LHCN-M2 (cell line): ENCODE measurements at places on chromosomes 3 and 15.

DNA sequence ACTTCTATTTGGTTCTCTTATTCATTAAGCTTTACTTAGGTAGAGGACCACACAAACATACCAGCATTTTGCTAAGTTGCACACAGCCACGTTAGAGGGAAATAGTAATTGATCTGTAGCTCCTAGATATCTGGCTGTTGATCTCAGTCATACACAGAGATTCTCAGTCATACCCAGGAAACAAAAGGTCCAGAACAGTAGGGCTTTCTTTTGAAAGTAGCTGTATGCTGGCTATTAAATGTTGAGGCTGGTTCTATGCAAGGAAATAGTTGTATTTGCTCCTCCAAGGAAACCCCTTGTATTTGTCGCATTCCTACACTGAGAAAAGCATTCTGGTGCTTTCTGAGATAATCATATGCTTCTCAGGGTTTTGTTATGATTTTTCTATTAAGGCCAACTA is 523.8 kb downstream of the SOX2 start:
- DNase-seq, result no peak

DNA sequence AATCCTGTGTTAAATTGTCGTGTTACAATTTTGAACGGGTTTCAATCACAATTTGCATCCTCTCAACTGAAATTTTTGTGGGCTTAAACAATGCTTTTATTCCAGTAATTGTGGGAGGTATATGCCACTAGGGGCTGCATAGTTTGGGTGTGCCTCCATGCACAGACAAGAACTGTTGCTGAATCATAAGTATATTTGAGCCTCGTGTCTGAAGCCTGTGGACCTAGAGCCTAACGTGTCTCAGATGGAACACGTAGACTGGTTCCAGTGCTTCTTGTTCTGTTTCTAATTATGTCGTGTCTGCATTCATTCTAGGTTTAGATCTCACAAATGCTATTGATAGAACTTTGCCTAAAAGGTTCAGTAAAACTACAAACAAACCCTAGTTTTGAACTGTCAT is 363.4 kb downstream of the RBMS3 start:
- DNase-seq, result peak; percentile 44

DNA sequence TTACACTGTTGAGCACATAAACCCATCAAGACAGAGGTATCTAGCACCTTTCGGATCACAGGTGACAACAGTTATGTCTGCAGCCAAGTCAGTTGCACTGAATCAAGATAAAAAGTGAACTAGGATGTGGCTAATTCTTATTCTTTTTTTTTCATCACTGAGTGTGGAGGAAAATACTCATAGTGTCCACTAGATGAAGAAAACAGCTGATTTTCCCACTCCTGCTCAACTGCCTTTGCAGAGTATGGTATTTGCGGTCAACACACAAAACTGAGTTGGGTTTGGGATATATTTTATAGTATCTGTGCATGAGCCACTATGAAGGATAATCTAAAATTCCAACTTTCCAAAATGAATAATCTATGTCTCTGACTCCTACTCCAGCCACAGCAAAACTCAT is 32.5 kb downstream of the IL17RD start:
- no peak for DNase-seq

GRCh38 chr3:128801779-128802380 is 75.9 kb downstream of the RAB7A start:
- no peak for DNase-seq

DNA sequence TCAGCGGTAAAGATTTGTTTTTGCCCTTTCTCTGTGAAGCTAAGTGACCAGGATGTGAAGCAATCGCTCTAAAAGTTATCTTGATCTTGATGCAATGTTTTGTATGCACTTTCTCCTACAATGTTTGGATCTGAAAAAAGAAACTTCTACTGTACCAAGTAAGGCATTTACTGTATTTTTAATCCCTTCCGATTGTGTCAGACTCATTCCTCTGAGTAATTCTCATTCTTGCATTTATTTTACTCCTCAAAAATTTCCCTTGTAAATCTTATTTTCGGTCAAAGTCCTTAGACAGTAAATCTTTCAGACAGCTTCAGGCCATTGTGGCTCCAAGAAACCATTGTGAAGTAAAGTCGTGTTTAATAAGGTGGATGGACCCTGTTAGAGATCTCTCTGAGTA is 141.9 kb downstream of the TP63 start:
- DNase-seq, result peak; percentile 16

DNA sequence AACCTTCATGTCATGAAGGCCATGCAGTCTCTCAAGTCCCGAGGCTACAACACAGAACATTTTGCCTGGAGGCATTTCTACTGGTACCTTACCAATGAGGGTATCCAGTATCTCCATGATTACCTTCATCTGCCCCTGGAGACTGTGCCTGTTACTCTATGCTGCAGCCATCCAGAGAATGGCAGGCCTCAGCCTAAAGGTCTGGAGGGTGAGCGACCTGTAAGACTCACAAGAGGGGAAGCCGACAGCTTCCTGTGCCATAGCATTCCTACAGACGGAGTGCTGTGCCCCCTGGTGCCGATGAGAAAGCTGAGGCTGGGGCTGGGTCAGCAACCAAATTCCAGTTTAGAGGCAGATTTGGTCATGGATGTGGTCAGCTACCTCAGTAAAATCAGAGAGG is 51.3 kb upstream of the CADPS start:
- no peak for DNase-seq

- DNase-seq, result no peak
Observed at GRCh38 chr15:88821993-88822392, 18.8 kb downstream of the ACAN start.

DNA sequence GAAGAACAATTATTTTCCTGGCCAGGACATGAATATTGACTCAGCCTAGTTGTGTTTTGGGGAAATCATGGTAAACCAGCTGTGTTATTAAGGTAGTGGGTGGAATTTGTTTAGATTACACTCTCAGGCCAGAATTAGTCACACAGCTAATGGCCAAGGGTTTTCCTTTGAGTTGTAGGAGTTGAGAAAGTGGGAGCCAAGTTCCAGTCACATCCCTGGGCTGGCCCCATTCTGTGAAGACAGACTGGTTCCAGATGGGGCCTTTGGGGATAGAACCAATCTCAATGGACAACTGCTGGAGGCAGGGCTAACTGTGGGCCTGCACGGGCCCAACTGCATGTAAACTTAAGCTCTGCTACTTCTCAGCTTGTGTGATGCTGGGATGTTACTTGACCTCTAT is 1.4 kb upstream of the RASL12 start:
- DNase-seq, result no peak

DNA sequence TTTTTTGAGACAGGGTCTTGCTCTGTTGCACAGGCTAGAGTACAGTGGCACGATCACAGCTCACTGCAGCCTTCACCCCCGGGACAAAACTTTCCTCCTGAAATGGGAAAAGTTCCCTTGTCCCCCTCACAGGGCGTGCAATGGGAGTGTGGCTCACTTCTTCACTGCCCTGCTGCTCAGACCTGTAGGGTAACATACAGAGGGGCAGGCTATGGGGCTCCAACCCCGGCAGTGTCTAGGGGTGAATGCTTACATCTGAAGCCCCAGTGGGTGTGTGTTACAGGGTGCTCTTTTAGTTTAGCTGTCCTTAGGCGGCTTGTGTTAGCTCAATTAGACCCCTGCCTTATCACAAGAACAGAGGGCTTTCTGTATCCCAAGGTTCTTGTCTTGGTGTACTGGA is 157.3 kb downstream of the RBPMS2 start:
- no peak for DNase-seq

GRCh38 chr3:59790241-59790640 is 740.4 kb upstream of the CFAP20DC start:
- no peak for DNase-seq

DNA sequence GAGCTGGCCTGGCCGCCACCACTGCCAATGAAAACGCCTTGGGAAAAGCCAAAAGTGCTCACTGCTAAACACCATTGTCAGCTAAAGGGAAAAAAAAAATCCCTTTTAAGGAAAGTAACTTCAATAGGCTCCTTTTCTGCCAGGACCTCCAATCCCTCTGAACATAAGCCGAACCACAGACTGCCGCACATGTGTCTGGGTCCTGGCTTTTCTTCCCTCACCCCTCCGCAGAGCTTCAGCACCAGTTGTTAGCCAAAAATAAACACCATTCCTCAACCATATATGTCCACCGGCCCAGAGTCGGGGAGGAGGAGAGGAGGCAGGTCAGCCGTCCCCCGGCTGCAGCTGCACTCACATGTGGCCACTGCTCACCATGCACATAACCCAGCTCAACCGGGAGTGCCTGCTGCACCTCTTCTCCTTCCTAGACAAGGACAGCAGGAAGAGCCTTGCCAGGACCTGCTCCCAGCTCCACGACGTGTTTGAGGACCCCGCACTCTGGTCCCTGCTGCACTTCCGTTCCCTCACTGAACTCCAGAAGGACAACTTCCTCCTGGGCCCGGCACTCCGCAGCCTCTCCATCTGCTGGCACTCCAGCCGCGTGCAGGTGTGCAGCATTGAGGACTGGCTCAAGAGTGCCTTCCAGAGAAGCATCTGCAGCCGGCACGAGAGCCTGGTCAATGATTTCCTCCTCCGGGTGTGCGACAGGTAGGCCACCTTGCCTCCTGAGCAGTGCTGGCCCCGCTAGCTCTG is at the start of gene FBXL22:
Gene FBXL22 (plus strand): TSS at position 350 of the 753 bp plus-strand sequence. CDS start 6 bp downstream, at position 356.
- no peak for DNase-seq

- no peak for DNase-seq
Observed at GRCh38 chr3:158158969-158159368, 49.1 kb downstream of the RSRC1 start.

GRCh38 chr15:49720261-49720660 is 99.4 kb downstream of the DTWD1 start:
- DNase-seq, result no peak

DNA sequence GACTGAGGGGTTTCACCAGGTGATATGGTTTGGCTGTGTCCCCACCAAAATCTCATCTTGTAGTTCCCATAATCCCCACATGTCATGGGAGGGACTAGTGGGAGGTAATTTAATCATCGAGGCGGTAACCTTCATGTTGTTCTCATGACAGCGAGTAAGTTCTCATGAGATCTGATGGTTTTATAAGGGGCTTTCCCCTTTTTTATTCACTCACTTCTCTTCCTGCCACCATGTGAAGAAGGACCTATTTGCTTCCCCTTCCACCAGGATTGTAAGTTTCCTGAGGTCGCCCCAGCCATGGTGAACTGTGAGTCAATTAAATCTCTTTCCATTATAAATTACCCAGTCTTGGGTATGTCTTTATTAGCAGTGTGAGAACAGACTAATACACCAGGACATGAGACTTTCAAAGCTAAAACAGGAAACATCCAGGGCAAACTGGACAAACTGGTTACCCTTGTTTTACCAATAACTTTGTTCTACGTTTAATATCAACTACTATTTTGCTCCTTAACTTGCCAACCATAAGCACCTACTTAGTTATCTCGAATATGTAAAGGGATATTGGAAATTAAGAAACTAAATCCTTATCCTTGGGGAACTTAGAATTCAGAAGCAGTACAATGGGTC is 98.2 kb downstream of the MYH15 start:
- no peak for DNase-seq
